ENCODE measurements at places on chromosomes 16 and 17. TPM values are rescaled to one million over a fixed set of nuclear protein-coding genes. Genes with fewer than 3 reads are reported as not detected.

Gene DNAH3
- total RNA-seq, result 0.22 TPM

Gene SCGB1C2
- not detected for total RNA-seq

Gene P2RX1
- not detected for total RNA-seq

Gene ABCC3
- total RNA-seq, result 123 TPM

Gene WFIKKN1
- total RNA-seq, result 0.19 TPM

Gene OR1F1
- total RNA-seq, result 0.18 TPM

Gene DOC2B
- total RNA-seq, result 0.94 TPM

Gene RNU2-1
- not detected for total RNA-seq

Gene DUS1L
- total RNA-seq, result 129 TPM

Gene C16orf46
- 1.1 TPM for total RNA-seq

Gene HOXB4
- total RNA-seq, result 0.07 TPM

Gene KRT14
- not detected for total RNA-seq

Gene MYH1
- total RNA-seq, result not detected

Gene PRSS33
- total RNA-seq, result not detected

Gene CDH11
- 0.46 TPM for total RNA-seq

Gene TSPOAP1
- total RNA-seq, result not detected

Gene GAST
- total RNA-seq, result not detected

Gene MYH8
- not detected for total RNA-seq

Gene PPM1E
- total RNA-seq, result 0.10 TPM

Gene G6PC1
- not detected for total RNA-seq

Gene TEPSIN
- 25.6 TPM for total RNA-seq

Gene CDT1
- total RNA-seq, result 29.9 TPM

Gene CD19
- total RNA-seq, result not detected

Gene SRSF2
- 439 TPM for total RNA-seq

Gene TLCD1
- 44.2 TPM for total RNA-seq

Gene DNAAF8
- total RNA-seq, result 0.75 TPM

Gene SRL
- total RNA-seq, result not detected

Gene CIITA
- total RNA-seq, result 0.05 TPM

Gene DNAH2
- total RNA-seq, result 0.03 TPM

Data from A549 treated with GW870086 at 1 μM for 4 hours (cell line).